Sigmoid colon (tissue), 7 donors: ENCODE measurements at places on chromosomes 4 and X. TPM values are rescaled to one million over a fixed set of nuclear protein-coding genes. Genes with fewer than 3 reads are reported as not detected.

DNA sequence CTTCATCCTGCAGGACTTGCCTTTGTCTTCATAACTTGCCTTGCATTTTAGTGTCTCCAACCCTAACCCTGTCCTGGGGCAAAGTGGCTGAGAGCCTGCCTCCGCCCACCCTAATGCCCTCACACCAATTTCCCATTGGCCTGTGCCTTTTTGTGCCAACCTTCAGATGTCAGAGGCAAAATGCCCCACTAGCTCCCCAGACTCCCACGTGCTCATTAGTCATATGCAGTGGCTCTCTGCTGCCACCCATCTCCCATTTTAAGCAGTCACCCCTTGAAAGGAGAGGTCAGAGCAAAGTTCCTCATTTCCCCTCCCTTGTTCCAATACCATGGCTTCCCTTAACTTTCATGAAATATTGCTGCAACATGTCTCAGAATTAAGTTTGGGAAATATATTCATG is 74.8 kb upstream of the PASD1 start:
- no peak for DNase-seq
- H3K4me3 ChIP-seq: no peak overlapping the region
- H3K27me3 ChIP-seq: no peaks in the 10 kb centered on the region
- H3K36me3 ChIP-seq: no peaks in the 10 kb centered on the region
- no peak overlapping the region for H3K27ac ChIP-seq

GRCh38 chrX:24480400-24480865 is 15.3 kb downstream of the PDK3 start:
- DNase-seq: no peak
- H3K4me3 ChIP-seq: no peak overlapping the region
- H3K27ac ChIP-seq: peak overlapping the region; percentile 57
- no peaks in the 10 kb centered on the region for H3K27me3 ChIP-seq

GRCh38 chrX:6129195-6129594 is 99.5 kb downstream of the NLGN4X start:
- H3K36me3 ChIP-seq: no peaks in the 10 kb centered on the region
- no peaks in the 10 kb centered on the region for H3K4me1 ChIP-seq
- H3K27me3 ChIP-seq: no peaks in the 10 kb centered on the region

DNA sequence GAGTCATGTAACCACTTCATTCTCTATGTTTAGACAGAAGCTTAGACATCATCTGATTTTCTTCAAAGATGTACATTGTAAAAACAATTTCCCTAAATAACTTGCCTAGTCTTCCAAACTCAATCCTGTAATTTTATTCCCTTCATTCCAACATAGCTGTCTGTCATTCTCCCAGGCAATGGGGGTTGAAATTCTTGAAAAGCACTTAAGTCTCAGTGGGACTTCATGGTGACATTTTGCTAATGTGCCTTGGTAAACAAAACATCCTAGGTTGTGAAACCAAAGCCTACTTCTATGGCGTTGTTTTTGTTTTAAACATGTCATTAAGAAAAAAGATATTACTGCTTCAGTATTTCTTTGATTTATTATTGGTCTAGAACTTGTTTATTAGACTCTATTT is 122.0 kb upstream of the NRK start:
- DNase-seq: no peak
- no peak overlapping the region for H3K4me3 ChIP-seq
- H3K27ac ChIP-seq: no peak overlapping the region
- H3K4me1 ChIP-seq: no peaks in the 10 kb centered on the region

- no peaks in the 10 kb centered on the region for H3K27me3 ChIP-seq
- H3K27ac ChIP-seq: peak overlapping the region; percentile 68
- peak overlapping the region; percentile 46 for H3K4me3 ChIP-seq
- peaks cover 12% of the 10 kb centered on the region for H3K4me1 ChIP-seq
These were observed 814 bp upstream of the RBM47 start for GRCh38 chr4:40630335-40631021.

- H3K27ac ChIP-seq: no peak overlapping the region
- no peak for DNase-seq
- no peaks in the 10 kb centered on the region for H3K36me3 ChIP-seq
- H3K4me1 ChIP-seq: no peaks in the 10 kb centered on the region
These were observed 58.6 kb upstream of the MCF2 start for GRCh38 chrX:139766545-139766983.

DNA sequence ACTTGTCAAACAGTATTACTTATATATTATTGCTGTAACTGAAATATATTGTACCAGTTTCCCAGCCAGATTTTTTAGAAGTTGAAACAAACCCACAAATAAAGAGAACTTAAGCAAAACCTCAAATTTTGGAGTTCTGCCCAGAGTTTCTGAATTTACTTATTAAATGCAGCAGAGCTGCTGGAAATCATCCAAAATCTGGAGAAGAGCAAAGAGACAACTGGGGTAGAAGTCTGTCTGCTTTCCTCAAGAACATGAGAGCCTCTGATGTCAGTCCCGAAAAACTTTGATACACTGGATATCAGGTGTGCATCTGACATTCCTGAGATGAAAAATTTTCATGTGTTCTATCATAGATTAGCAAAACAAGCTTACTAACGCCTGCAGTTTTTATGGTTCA is 325.9 kb downstream of the NR3C2 start:
- no peak for DNase-seq
- H3K27ac ChIP-seq: no peak overlapping the region
- no peaks in the 10 kb centered on the region for H3K36me3 ChIP-seq
- H3K27me3 ChIP-seq: no peaks in the 10 kb centered on the region
- H3K4me3 ChIP-seq: no peak overlapping the region

DNA sequence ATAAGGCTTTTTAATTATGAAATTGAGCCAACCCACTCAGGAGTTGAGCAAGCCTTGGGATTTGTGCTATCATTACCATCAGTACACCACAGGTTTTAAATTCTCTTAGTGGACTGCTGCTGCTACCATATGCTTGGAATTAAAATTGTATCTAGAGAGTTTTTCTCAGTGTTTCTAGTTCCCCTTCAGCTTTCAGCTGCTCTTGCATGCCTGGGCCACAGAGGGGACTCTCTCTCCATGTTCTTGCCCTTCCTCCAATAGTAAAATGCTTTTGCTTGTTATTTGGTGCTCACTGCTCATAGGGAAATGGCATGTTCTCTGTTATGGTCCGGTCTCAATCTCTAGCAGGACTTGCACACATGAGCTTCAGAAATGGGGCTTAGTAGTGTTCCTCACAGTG is 101.9 kb downstream of the IGSF1 start:
- H3K36me3 ChIP-seq: no peaks in the 10 kb centered on the region
- no peak overlapping the region for H3K27ac ChIP-seq
- H3K4me3 ChIP-seq: no peak overlapping the region
- no peaks in the 10 kb centered on the region for H3K4me1 ChIP-seq

GRCh38 chr4:26892480-26893150 is 32.0 kb downstream of the STIM2 start:
- H3K4me3 ChIP-seq: no peak overlapping the region
- no peak for DNase-seq
- H3K27ac ChIP-seq: no peak overlapping the region
- H3K27me3 ChIP-seq: no peaks in the 10 kb centered on the region

DNA sequence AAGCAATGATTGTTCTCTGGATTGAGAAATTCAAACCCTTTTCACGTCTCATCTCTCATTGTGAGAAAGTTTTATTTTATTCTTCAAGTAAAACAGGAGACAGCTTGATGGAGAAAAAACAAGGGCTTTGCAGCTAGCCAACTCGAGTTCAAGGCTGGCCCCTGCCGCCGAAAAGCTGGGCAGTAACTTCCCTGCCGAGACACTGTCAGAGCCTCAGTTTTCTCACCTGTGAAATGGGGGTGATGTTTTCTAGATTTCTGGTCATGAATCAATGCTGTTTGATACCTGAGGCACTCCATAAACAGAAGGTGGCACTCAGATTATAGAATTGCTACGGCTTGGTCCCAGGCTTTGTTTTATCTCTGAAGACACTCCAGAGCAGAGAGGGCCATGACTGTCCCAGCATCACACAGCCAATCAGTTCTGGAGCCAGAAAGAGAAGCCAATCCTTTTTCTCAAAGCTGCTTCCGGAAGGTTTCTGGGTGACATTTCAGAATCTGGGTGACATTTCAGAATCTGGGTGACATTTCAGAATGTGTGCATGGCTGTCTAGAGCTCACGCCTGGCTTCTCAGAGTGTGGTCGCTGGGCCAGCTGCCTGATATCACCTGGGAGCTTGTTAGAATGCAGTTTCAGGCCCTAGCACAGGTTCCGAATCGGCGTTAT is 33.2 kb downstream of the HMX1 start:
- no peak overlapping the region for H3K27ac ChIP-seq
- H3K4me1 ChIP-seq: no peaks in the 10 kb centered on the region
- H3K36me3 ChIP-seq: no peaks in the 10 kb centered on the region
- peaks cover 14% of the 10 kb centered on the region for H3K27me3 ChIP-seq
- no peak for DNase-seq
- H3K4me3 ChIP-seq: no peak overlapping the region

GRCh38 chr4:71267244-71267643 is 71.6 kb upstream of the SLC4A4 start:
- H3K36me3 ChIP-seq: no peaks in the 10 kb centered on the region
- H3K27me3 ChIP-seq: no peaks in the 10 kb centered on the region
- H3K4me3 ChIP-seq: no peak overlapping the region
- no peak overlapping the region for H3K27ac ChIP-seq

GRCh38 chr4:22850055-22850454 is 157.3 kb downstream of the GBA3 start:
- H3K4me1 ChIP-seq: no peaks in the 10 kb centered on the region
- no peaks in the 10 kb centered on the region for H3K36me3 ChIP-seq
- H3K27me3 ChIP-seq: no peaks in the 10 kb centered on the region

GRCh38 chrX:113429011-113429410 is 588.4 kb upstream of the AMOT start:
- H3K4me1 ChIP-seq: no peaks in the 10 kb centered on the region
- no peak overlapping the region for H3K27ac ChIP-seq
- H3K4me3 ChIP-seq: no peak overlapping the region
- no peaks in the 10 kb centered on the region for H3K27me3 ChIP-seq

DNA sequence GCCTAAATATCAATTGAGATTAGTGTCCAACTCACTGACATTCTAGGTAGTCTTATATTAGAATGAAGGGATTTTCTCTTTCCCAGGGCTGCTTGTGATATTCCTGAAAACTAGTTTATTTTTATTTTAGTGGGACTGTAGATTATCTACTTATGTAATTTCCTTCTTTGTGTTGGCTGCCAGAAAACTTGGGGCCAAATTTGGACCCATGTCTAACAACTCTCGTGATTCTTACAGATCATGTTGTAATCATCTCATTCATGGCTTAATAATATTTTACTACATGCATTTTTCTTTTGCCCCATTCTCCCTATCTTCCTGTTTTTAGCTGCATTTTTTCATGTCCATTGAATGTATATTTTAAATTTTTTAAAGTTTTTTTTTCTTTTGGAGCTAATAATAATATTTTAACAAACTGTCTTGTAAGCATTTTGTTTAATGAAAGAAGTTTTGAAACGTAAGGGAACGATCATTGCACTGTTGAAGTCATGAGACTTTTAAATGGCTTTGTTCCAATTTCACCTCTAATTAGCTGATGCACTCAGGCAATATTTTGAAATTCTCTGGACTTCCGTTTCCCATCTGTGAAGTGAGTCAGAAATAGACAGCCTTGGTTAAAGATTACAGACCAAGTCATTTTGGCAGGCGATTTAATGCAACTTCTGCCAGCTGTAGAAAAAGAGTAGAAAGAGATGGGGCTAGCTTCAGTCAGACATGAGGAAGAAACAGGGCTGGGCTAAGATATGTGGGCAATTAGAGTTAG is 14.3 kb upstream of the TDO2 start:
- H3K4me3 ChIP-seq: no peak overlapping the region
- no peaks in the 10 kb centered on the region for H3K4me1 ChIP-seq
- H3K27me3 ChIP-seq: no peaks in the 10 kb centered on the region
- no peak overlapping the region for H3K27ac ChIP-seq
- no peak for DNase-seq

- no peak for DNase-seq
- H3K27me3 ChIP-seq: no peaks in the 10 kb centered on the region
- peaks cover 6% of the 10 kb centered on the region for H3K4me1 ChIP-seq
- H3K4me3 ChIP-seq: no peak overlapping the region
These were observed 85.0 kb upstream of the CPEB2 start for GRCh38 chr4:14917298-14917633.

DNA sequence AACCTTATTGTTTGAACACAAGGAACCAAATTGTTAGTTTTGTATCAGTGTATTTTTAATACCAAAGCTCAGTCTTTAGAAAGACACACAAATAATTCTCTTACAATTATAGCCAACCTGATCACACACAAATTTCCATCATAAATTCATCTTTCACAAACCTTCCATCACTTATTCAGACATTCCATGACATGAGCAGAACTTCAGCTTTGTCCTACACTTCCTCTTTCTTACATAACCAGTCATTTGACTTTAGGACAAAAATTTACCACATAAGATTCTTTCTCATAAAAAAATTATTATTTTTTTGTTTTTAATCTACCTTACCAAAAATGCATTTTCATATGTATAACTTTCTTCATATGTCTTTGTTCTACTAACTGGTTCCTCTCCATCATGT is 312.2 kb downstream of the GALNTL6 start:
- H3K27ac ChIP-seq: no peak overlapping the region
- H3K4me3 ChIP-seq: no peak overlapping the region
- no peaks in the 10 kb centered on the region for H3K36me3 ChIP-seq
- no peaks in the 10 kb centered on the region for H3K27me3 ChIP-seq
- no peaks in the 10 kb centered on the region for H3K4me1 ChIP-seq

DNA sequence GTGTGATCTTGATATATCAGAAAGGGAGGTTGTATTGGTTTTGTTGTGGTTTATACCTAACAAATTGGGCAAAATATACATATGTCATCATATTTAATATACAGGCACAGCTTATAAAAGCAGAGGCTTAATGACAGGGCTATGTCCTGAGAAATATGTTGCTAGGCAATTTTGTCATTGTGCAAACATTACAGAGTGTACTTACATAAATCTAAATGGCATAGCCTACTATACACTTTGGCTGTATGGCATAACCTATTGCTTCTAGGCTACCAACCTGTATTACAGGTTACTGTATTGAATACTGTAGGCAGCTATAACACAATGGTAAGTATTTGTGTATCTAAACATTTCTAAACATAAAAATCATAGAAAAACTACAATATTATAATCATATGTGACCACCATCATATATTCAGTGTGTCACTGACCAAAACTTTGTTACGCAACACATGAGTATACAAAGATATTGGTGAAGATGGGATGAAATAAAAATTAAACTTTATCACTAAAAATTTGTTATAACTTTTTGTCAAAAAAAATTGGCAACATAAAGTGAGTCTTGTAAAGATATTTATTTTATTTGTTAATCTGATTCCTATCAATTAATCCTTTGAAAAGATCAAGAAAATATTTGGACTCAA is 414.0 kb upstream of the HS3ST1 start:
- no peak for DNase-seq
- H3K27me3 ChIP-seq: no peaks in the 10 kb centered on the region
- no peak overlapping the region for H3K27ac ChIP-seq
- no peak overlapping the region for H3K4me3 ChIP-seq
- H3K36me3 ChIP-seq: no peaks in the 10 kb centered on the region

PAGE1 gene
- not detected for total RNA-seq

CYP2U1 gene
- total RNA-seq: 16.1 TPM

JADE3 gene
- total RNA-seq: 6.9 TPM

F8A2 gene
- not detected for total RNA-seq

GJB1 gene
- not detected for total RNA-seq

WDR45 gene
- total RNA-seq: 78.5 TPM

BTK gene
- total RNA-seq: 8.6 TPM

USP17L25 gene
- not detected for total RNA-seq

TADA2B gene
- 16.3 TPM for total RNA-seq

IL21 gene
- not detected for total RNA-seq
